Activated T-cell treated with anti-CD3 and anti-CD28 coated beads for 48 hours (primary cell): ENCODE measurements at places on chromosomes 7 and 10.

GRCh38 chr10:110426294-110427181 is 71.2 kb upstream of the DUSP5 start:
- DNase-seq: no peak

- no peak for DNase-seq
Measured at GRCh38 chr7:140484479-140484878, 5.2 kb upstream of the MKRN1 start.

DNA sequence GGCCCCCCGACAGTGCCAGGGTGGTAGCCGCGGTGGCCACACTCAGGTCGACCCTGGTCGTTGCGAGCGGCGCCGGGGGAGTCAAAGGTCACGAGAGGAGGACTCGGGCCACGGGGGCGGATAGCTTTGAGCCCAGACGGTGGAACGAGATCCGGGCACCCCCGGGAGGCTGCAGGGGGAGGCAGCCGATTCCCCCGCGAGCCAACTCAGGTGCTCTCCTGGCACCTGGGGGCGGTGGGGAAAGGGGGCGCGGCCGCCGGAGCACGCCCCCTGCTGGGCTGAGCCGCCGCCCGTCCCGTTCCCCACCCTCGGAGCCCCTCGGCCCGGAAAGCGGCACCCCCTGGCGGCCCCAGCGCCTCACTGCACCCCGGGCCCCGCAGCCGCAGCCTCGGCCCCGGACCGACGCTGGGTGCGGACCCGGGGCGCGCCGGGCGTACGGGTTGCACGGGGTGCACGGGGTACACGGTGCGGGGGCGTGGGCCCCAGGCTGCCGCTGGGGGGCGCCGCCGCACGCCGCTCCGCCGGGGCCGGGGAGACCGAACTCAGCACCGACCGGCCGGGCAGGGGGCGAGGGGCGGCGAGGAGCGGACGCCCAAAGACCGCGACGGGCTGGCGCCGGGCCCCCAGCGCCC is 521 bp upstream of the NYAP1 start:
- DNase-seq: peak; percentile 86

DNA sequence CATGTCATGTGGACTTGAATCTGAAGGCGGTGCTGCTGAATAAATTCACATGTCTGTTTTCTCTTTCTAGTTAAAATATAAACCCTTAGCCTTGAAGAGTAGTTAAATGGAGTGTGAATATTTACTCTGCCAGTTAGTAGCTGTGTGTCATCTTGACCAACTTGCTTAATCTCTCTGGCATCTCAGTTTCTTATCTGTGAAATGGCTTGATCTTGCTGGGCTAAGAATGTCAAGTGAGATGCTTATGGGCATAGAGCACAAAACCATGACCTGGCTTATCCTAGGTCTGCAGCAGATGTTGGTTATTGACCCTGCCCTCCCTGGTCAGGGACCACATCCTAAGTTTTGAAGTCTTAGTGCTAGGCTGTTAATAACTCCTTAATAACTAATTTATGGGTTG is 16.6 kb downstream of the ARID5B start:
- DNase-seq: no peak

DNA sequence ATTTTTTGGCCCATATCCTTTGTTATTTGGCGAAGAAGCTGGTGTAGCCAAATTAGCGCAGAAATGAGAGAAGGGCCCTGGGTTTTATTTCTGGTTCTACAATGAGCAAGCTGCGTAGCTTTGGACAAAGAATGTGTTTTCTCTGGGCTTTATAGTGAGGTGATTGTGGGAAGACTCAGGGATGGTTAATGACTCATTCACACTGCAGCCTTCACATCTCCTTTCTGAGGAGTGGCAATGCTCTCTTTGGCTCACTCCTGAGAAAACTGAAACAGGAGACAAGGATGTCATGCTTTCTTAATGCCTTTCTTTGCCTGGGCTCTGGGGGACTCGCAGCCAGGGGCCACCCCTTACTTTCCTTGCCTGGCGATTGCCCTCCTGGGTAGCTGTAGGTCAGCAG is 271.0 kb upstream of the PODXL start:
- no peak for DNase-seq
